ENCODE measurements at places on chromosomes 11 and 22.

DNA sequence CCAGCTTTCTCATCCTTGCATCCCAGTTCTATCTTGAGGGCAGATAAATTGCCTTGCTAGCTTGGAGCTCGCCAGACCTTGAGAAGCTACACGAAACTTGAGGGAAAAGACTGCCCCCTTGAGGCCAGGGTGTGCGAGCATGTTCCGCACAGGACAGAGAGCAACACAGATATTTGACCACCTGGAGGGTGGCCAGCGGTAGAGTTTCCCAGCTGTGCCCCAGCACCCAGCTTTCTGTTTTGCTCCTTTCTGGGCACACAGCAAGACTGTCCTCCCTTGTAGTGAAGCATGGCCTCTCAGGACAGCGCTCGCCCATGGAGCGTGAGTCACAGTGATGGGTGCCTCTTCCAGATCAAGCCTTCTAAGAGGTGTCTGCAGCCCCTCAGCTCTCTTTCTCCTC lies 23.5 kb downstream of the SPATA19 start:
- DNase-seq, result peak; percentile 7

DNA sequence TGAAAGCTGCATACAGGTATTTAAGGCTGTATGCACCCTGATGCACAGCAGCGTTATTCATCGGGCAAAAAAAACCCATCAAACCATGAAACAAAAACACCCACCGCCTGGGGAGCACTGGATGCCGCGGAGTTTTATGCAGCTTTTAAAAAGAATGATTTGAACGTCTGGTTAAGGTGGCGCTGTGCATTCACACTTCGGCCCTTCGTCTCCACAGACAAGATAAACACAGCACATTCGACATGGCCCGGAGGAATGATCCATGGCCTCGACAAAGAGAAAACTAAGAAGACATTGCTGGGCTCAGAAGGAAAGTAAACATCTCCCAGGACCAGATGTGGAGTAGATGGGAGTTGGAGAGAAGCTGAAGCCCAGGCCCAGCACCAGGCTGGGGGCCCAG lies 40.8 kb upstream of the GAL start:
- no peak for DNase-seq

DNA sequence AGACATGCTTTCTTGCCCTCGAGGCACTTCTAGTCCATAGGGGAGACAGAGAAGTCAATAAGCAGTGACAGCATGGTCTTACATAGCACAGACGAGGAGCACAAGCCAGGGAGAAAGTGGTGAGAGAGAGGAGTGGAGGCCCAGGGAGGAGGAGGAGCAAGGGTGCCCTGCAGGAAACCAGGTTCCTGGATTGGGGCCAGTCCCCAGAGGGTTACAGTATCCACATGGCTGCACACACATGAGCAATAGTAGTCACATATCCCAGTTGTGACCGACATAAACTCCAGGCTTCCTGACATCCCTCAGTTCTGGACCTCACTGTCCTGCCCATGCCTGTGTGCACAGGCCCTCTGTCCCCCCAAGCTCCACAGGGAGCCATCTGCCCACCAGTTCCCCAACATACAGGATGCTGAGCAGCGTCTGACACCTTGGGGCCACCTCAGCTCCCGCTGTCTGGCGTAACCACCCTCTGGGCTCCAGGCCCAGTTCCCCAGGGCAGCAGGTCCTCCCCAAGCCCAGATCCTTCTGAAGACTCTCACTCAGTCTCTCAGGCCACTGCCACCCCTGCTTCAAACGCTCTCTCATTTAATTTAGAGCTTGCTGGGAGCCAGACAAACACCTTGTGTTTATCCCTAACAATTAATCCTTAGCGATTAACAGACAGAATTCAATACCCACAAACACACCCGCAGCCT lies 53.7 kb downstream of the DSCAML1 start:
- DNase-seq, result no peak

GRCh38 chr11:65474864-65475263 lies 24.0 kb upstream of the MALAT1 start:
- DNase-seq, result no peak

- DNase-seq, result no peak
Observed at GRCh38 chr11:28038775-28039174, 69.2 kb downstream of the KIF18A start.

DNA sequence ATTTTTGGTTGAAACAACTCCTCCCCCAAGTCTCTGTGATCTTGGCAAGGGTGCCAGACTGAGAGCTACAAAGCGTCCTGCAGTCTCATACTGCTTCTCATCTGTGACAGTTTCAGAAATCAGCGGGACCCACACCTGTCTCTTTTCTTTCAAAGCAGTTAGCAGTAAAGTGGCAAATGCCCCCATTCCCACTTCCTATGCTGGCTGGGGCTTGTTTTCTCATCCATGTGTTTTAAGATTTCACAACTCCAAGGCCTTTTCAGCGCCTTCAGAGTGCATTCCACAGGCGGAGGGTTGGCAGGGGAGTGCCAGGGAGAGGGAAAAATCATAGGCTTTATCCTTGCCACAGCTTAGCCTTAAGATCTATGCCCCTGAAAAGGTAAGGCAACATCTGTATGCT lies 493.5 kb downstream of the OPCML start:
- no peak for DNase-seq

- peak; percentile 4 for DNase-seq
Observed at GRCh38 chr11:33835143-33835878, 56.6 kb downstream of the LMO2 start.

GRCh38 chr22:28230671-28231070 lies 311.6 kb upstream of the PITPNB start:
- no peak for DNase-seq

- no peak for DNase-seq
Observed at GRCh38 chr11:122721964-122722266, 66.4 kb downstream of the UBASH3B start.

GRCh38 chr11:110757066-110757465 lies 44.8 kb upstream of the ARHGAP20 start:
- DNase-seq, result no peak

DNA sequence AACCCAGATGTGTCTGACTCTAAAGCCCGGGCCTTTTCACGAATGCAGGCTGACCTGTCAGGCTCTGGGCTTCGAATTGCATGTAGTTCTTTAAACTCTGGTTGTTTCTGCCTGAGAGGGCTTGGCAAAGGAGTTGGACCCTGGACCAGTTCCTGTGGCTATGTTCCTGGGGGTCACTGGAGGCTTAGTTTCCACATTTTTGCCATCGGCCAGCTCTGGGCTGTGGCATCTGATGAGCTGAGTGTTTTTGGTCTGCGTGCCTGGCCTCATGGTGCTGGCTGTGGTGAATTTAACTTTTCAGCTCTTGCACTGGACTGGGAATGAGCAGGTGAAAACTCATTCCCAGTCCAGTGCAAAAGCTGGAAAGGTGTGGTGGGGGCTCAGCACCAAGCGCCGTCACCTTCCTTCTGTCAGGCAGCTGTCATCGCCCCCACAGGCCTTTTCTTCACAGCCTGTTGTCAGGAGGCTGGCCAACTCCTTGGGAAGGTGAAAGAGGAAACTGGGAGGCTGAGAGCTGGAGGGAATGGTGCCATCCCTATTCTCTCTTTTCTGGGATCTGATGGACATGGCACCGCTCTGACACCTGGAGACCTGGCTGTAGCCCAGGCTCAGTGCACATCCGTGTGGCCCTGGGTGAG lies 123.6 kb downstream of the ADAMTS15 start:
- no peak for DNase-seq

DNA sequence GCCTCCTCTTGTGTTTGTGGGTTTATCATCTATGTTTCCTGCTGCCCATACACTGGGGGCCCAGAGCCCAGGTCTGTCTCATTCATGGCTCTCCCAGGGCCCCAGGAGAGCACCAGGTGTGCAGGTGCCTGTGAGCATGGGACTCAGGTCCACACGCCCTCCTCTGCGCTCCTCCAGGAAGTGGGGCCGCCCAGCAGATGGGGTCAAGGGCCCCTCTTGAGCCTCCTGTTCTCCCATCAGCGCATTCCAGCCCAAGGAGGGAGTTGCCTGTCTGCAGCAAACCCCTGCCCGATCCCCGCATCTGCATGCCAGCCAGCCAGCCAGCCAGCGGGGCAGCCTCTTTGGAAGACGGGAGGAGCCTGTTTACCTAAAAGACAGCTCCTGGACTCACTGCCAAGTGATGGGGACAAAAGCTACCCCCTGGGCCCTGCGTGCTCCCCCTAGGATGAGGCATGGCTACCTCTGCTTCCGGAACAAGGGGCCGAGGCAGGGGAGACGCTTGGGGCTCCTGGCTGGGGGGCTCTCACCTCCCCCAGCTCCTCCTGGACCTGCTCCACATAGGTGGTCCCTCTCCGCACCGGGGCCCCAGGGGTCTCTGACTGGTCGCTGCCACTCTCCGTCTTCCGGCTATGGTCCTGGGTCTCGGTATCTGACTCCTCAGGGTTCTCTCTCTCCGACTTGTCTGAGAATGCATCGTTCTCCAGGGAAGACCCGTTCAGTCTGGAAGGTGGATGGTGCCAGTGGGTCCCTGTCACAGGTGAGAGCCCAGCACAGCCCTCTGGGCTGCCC lies 49.7 kb upstream of the CARS1 start:
- DNase-seq, result no peak

- no peak for DNase-seq
Observed at GRCh38 chr22:47152938-47153337, 390.5 kb downstream of the TBC1D22A start.

DNA sequence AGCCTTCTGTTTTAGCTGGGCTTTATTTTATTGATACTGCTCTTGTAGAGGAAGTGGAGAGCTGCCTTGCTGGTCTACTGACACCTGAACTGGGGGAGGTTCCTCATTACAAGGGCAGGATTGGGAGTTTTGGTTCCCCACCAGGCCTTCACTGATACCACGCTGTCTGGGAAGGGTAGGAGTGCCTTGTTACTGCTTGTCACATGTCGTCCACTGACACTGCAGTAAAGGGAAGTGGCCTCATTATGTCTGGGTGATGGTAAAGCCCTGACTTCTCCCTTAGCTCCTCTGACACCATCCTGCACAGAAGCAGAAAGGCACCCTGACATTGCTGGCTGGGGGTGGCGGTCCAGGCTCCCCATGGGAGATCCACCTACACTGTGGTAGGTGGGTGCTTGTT lies 38.7 kb upstream of the ELF5 start:
- DNase-seq, result no peak

DNA sequence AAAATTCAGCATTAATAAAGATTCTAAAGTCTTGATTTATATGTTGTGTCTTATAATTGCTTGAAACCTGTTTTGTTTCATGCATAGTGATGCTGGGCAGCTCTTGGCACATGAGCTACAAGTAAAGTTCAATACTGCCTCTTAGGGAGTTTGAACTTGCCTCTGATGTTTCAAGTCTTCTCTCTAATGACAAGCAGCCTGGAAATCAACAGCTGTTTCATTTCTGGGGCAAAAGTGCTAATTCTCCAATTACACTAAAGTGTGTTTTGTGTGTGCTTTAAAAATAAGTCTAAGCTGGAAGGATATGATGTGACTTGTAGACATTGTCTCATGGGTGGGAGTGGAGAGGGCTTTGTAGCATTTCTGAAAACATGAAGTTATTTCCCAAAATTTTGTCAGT lies 23.7 kb upstream of the SESN3 start:
- no peak for DNase-seq

GRCh38 chr11:73229321-73229895 lies 11.3 kb downstream of the P2RY2 start:
- no peak for DNase-seq

DNA sequence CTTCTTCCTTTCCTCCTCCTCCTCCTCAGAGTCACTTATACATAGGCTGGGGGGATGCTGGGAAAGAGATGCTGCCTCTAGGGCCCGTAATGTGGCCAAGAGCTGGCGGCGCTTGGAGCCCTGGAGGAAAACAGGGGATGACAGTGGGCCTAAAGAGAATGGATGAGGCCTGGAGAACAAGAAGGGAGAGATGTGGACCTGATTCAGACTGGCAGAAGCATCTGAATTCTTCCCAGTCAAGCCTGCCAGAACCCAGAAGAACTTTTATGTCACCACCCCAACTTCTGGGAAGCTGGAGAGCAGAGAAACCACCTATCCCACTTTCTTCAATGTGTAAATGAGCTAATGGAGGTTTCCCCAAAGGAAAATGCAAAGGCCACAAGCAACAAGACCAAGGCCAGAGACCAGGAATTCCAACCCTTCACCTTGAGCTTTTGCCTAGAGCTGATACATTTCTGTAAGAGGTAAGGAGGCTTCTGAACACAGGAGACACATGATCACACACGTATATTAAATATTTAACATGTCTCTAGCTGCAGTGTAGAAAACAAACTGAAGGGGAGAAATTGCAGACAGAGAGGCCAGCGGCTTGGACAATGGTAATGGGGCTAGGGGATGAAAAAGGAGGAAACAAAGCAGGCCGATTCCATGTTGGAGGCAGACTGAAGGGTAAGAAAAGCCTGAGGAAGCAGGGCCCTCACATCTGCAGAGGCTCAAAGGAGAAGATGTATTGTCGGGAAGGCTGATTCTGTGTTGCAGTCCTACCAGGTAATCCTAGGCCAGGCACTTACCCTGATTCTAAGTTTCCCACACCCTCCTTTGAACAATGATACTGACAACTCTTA lies 1.1 kb downstream of the RRP8 start:
- DNase-seq, result no peak

DNA sequence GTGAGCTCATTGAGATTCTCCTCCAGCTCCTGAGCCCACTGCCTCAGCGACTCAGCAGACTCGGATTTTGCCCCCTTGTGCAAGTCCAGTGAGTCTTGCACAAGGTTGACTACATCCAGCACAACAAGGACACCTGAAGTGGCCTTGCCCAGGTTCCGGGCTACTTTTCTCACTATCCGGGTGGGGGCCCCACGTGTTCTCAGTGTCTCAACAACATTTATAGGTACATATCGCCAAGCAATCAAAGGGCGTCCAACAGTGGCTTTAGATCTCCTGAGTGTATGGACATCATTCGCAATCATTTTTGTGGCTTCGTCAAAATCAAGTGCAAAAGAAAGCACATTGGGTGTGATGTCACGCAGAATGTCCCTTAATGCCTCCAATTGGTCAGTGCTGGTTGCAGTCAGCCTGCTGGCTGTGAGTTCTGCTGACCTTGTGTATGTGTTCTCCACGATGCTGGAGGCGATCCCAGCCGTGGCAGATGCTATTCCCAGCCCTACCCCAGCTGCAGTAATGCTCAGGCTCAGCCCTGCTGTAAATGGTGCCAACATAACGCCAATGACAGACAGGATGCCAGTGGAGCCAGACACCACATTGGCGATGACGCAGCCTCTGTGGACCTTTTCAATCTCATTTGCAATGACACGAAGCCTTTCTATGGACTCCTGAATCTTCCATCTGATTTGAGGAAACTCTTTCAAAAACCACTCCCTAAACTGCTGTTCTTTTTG lies 10.3 kb downstream of the APOL4 start:
- DNase-seq, result no peak

DNA sequence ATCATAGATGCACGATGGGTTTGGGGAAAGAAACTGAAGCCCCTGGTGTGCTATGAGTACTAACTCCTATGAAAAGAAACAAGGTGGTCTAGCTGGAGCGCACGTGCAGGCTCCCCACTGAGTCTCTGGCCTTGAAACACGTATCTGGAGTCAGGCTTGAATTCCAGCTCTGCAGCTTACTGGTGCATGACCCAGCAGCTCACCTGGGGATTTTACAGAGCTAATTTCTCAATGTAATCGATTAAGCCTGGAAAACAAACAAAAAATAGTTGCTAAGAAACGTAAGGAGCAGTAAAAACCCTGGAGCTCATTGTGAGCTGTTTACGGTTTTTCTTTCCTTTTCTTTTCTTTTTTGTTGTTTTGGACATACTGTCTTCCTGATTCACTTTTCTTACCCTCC lies 12.3 kb downstream of the KCNJ1 start:
- DNase-seq, result no peak
